ENCODE measurements at places on chromosomes 5 and 9.

- DNase-seq = peak; percentile 68
Observed at GRCh38 chr9:134163371-134164196, 780 bp downstream of the RNU6ATAC start.

GRCh38 chr5:32020271-32020670 is 153.8 kb downstream of the GOLPH3 start:
- no peak for DNase-seq

DNA sequence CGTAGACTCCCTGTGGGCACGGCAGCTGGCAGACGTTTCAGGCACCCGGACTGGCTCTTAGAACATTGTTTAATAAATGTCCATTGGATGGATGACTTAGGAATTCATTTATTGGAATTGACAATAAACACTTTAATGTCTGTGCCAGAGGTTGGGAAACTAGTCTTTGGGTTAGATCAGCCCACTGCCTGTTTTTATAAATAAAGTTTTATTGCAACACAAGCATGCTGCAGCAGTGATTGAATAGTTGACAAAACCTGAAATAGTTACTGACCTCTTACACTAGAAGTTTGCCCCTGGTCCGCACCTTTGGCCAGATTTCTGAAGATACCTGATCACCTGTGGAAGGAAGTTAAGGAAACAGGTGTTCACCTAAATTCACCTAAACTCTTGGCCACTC is 51.6 kb downstream of the DMRT1 start:
- DNase-seq = no peak

DNA sequence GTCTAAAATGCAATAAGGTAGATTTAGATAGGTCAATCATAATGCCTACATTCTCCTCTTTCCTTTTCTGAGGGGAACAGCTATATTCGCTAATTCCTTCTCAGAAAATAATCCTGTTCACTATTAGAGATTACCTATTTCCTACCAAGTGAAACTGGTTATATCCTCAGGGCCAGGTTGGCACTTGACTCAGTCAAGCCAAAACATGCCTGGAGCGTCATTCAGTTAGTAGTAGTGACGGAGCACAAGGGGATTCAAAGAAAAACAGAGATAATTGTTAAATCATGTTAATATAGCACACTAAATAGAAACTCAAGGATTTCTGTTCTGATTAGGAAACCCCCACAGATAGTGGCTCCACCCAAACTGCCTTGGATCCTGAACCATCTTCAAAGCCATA is 515.4 kb upstream of the PTPRD start:
- no peak for DNase-seq

DNA sequence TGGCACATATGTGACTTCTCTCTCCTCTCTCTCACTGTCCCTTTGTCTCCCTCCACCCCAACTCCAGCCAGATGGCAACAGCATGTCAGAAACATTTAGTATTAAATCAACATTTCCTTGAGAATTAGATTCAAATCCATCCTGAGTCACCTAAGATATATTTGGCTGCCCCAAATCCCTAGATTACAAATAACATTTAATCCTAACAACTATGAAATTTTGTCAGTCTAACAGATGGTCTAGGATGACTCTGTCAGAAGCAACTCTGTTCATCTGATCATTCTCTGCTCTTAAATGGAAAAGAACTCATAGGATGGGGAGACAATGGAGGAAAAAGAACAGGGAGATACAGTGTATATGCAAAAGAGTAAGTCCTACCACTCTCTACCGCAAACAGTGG is 201.2 kb downstream of the TSSK1B start:
- DNase-seq = no peak

GRCh38 chr5:6633469-6634245 is 417 bp downstream of the SRD5A1 start:
- DNase-seq = peak; percentile 43

DNA sequence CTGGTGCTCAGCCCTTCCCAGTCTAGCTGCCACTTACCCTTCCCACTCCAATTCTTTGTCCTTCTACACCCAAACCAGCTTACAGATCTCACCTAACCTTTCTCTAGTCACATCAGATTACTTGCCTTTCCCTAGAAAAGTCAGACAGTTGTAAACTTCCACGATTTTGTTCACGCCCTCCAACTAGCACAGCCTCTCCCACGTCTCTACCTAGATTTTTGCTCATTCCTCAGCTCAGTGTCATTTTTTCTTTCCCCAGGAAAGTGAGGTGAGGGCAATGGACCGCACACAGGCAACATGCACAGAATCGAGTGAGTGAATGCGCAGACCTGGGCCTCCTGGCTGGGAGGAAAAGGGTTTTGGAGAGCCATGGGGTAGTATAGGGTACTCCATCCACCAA is 20.9 kb upstream of the PRUNE2 start:
- no peak for DNase-seq

GRCh38 chr9:38638881-38639576 is 18.6 kb upstream of the ANKRD18A start:
- DNase-seq = no peak

GRCh38 chr9:335373-335772 is 120.7 kb downstream of the DOCK8 start:
- no peak for DNase-seq

DNA sequence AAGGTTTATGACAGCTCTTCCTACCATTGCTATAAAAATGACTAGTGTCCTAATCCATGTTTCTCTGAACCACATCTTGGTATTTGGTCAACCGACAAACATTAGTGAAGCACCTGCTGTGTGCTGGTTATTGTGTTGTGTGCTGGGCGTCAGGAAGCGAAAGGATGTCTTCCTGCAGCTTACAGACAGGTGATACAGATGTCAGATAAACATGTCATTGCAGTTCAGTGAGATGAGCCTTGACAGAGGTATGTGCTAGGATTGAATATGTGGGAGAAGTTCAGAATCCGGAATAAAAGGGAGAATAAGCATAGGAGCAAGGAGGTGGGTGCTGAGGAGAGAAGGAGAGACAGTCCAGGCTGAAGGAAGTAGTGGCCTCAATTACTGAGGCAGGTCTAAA is 20.3 kb upstream of the CTNNA1 start:
- DNase-seq = no peak
